ENCODE measurements at places on chromosomes 11 and 22.

GRCh38 chr11:60711276-60711675, 11.9 kb downstream of the MS4A8 start:
- DNase-seq = no peak

DNA sequence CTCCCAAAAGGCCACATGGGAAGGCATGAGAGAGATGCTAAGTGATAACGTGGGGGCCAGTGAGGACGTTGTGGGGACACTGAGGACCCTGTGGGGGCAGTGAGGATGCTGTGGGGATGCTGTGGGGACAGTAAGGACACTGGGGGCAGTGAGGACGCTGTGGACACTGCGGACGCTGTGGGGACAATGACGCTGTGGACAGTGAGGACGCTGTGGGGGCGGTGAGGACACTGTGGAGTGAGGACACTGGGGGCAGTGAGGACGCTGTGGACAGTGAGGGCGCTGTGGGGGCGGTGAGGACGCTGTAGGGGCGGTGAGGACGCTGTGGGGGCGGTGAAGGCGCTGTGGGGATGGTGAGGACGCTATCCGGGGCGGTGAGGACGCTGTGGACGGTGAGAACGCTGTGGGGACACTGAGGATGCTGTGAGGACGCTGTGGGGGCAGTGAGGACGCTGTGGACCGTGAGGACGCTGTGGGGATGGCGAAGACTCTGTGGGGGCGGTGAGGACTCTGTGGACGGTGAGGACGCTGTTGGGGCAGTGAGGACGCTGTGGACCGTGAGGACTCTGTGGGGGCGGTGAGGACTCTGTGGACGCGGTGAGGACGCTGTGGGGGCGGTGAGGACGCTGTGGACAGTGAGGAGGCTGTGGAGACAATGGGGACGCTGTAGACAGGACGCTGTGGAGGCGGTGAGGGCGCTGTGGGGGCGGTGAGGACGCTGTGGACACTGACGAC, 1.8 kb downstream of the GP1BB start:
- no peak for DNase-seq

DNA sequence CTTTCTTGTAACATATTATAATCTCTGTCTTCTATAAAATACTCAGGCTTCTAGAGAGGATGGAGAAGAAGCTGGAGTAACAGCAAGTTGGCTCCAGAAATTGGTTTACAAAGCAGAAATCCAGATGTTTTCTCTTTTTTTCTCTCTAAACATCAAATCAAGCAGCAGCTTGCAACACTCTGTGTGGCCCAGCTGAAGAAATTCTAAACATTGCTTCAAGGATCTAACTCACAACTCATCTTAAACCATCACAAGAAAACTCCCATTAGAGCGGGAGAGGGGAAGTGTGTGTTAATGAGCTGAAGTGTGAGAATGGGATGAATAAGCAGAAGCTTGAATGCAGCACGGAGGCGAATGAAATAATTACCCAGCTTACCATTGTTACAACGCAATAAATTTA, 146.5 kb downstream of the OPCML start:
- DNase-seq = no peak

- no peak for DNase-seq
These were observed 17.3 kb downstream of the RTN4RL2 start for GRCh38 chr11:57477507-57478189.

DNA sequence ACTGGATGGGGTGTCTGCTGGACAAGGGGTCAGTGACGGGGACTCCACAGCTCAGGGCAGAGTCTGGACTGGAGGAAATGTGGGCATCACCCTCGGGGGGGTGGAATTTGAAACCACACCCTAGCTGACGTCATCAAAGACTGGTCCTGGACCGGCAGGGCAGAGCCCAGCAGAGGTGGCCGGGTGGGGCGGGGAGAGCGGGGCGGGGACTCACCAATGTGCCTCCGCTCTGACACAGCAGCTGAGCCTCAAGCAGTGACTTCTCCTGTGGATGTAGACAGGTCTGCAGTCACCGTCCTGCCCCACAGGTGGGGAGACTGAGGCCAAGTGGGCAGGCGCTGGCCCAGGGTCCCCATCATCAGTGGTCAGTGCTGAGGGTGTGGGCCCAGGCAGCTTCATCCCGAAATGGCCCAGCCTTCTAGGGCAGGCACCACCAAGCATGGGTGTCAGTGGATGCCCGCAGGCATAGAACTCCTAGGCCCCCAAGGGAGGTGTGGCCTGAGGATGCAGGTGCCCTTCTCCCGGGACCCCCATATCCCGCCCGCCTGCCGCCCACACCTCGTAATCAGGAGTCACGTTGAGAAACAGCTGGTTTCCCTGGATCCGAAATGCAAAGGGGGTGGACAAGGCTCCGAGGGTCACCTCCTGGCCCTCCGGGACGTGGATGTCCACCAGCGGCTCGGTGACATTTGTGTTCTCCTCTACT, 603 bp downstream of the CDHR5 start:
- no peak for DNase-seq

DNA sequence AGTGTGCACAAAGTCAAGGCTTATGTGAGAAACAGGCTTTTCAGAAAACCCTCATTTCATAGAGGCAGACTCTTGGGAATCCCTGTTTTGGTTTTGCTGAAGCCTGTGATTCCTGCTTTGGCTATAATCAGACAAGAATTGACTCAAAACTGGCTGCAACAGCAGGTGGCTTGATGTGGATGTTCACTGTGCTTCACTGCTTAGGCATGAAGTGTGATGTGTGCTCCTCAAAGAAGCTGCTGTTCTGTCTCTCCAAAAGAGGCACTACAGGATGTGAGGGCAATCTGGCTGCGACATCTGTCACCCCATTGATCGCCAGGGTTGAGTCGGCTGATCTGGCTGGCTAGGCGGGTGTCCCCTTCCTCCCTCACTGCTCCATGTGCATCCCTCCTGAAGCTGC, 103.5 kb downstream of the C11orf58 start:
- no peak for DNase-seq

DNA sequence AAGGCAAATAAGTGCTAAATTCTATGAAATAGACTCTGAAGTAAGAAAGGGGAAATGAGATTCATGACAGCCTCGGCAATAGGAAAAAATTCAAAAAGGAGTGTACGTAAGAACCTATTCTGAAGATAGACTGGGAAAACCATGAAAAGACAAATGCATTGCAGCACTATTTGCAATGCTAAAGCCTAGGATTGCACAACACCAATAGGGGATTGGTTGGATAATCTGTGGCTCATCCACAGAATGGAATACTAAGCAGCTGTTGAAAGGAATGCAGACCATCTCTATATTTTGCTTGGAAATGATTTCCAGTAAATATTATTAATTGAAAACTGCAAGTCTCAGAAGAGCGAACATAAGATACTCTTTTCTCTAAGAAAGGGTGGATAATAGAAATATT, 91.7 kb upstream of the CLMP start:
- no peak for DNase-seq

Measured in stimulated activated CD4-positive, alpha-beta T cell treated with anti-CD3 and anti-CD28 coated beads, Interleukin-4, amount 100 ng/mL, for 48 hours (primary cell).